ENCODE measurements at places on chromosomes 11 and 22.

GRCh38 chr22:39984746-39985145 lies 10.0 kb upstream of the FAM83F start:
- no peak for DNase-seq

DNA sequence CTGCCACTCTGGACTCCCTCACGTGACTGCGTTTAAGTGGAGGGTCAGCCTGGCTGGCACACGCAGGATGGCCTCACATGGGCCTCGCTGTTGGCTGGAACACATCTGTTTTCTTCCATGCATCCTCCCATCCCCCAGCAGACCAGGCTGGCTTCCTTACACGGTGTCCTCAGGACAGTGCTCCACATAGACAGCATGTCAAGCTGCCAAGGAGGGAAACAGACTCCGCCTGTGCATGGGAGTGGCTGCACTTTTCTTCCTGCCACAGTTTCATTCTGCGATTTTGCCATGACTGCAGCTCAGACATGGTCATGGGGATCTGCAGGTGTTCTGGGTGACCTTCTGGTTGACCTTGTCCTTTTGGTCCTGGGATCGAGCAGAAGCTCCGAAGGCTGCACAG lies 344.2 kb downstream of the SHANK2 start:
- DNase-seq, result no peak

- DNase-seq, result peak; percentile 12
Measured at GRCh38 chr11:43802509-43802908, 78.1 kb upstream of the ALKBH3 start.

- no peak for DNase-seq
Measured at GRCh38 chr22:18091916-18092526, 14.2 kb downstream of the PEX26 start.

DNA sequence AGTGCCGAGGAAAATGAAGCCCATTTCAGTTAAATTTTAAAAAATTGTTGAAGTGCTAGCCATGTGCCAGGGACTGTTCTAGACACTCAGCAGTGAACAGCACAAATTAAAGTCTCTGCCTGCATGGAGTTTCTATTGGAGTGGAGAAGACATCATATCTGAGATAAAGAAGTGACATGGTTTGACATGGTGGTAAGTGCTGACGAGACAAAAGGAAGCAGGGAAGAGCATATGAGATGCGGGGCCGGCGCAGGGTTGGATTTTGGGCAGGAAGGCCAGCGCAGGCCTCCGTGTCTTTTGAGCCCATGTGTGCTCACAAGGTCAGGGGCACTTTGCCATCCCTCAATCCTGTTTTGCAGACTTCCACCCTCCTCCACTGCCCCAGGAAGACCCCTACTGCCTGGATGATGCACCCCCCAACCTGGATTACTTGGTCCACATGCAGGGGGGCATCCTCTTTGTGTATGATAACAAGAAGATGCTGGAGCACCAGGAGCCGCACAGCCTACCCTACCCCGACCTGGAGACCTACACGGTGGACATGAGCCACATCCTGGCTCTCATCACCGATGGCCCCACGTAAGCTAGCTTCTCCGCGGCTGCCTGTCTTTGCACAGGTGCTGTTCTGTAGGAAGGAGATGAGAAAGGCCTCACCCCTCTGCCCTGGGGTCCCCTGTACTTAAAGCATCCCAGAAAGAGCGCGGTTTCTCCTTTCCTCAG lies 29.6 kb downstream of the AMPD3 start:
- no peak for DNase-seq

GRCh38 chr22:47548953-47549740 lies 786.7 kb downstream of the TBC1D22A start:
- no peak for DNase-seq

GRCh38 chr22:17434856-17435255 lies 65.6 kb downstream of the CECR2 start:
- no peak for DNase-seq
